ENCODE measurements at places on chromosomes 12 and 14.

DNA sequence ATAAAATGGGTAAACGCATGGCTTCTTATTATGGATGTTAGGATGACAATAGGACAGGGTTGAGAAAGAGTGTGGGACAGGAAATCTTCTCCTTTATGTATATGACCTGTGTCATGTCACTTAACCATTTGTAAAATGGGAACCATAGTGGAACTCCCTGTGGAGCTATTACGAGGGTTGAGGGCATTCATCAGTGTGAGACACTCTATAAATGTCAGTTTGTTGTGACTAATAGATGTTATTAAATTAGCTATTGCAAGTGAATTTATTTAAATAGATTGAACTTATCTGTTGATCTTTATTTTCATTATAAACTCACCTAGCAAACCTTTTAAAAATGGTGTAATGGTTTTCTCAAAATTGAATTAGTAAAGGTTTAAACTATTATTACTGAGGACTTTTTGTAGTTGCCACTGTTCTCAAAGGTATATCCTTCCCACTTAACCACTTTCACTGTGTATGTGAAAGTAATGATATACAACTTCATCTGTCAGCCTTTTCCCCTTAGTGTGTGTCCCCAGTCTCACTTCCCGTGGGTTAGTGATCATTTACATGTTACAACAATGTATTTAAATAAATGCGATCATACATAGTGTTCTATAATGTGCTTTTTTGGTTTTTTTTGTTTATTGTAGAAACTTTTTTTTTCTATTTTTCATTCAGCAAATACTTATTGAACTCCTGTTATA lies 17.1 kb downstream of the HELB start:
- DNase-seq: no peak

GRCh38 chr14:69270795-69271708 lies 11.1 kb downstream of the GALNT16 start:
- DNase-seq: no peak

- DNase-seq: no peak
These were observed 81.9 kb upstream of the AVPR1A start for GRCh38 chr12:63232896-63233295.

GRCh38 chr12:21265932-21266331 lies 68.8 kb downstream of the SLCO1A2 start:
- no peak for DNase-seq

DNA sequence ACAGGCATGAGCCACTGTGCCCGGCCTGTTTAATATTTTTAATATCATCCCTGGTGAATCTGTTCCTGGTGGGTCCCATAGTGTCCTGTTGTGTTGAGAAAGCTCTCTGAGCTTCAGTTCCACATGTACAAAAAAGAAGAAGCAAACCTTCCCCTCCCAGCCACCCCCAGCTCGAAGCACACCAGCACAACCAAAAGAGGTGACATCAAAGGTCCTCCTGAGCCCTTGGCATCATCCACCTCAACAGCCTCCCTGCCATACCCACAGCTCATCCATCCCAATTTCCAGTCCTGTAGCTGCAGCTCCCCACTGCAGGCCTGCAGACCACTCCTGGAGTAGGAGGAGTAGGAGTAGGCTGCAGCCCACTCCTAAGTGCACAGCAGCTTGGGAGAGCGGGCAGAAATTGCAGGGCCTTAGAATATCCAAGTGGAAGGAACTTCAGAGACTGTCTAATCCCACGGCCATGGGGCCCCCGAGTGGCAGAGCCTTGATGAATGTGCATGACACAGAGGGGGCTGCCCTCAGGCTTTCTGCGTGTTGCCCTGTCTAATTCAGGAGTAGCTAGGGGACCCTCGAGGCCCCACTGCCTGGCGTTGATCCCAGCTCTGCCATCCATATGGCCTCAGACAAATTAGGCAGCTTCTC lies 36.7 kb upstream of the CD9 start:
- no peak for DNase-seq

DNA sequence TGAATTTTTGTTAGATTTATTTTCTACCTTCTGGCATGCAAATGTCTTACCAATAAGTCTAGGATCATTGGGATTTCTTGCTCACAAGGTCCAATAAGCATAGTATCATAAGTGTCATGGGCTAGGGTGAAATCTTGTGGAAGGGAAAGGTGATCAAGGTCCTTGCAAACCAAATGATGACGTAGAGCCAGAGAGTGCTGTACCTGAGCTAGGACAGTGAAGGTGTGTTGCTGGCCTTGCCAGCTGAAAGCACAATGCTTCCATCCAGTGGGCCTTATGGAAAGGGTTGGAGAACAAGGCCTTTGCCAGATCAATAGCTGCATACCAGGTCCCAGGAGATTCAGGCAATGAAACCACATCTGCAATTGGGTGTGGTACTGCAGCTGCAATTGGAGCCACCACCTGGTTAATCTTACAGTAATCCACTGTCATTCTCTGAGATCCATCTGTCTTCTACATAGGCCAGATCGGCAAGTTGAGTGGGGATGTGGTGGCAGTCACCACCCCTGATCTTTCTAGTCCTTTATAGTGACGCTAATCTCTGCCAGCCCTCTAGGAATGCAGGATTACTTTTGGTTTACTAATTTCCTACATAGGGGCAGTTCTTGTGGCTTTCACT lies 208.9 kb upstream of the MYL2 start:
- no peak for DNase-seq

- DNase-seq: no peak
These were observed 70.6 kb downstream of the B4GALNT3 start for GRCh38 chr12:530308-530707.

- DNase-seq: no peak
These were observed 159.6 kb downstream of the CEP128 start for GRCh38 chr14:80781972-80782367.

GRCh38 chr12:95720146-95720545 lies 70.4 kb downstream of the NTN4 start:
- DNase-seq: no peak

DNA sequence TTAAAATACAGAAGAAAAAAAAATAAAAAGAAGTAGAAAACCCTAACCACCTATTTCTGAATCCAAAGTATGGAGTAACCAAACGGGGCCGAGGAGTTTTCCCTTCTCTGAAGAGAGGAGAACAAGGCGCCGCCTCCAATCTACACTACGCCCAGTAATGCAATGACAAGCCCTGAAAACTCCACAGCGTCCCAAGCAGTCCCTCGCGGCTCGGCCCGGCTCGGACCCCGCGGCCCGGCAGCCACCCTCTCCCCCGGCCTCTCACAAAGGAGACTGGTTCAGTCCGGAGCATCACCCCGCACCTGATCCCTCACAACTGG lies 371 bp downstream of the CHD8 start:
- no peak for DNase-seq

- DNase-seq: no peak
These were observed 9.0 kb downstream of the PITPNM2 start for GRCh38 chr12:123141615-123142517.

- no peak for DNase-seq
These were observed 4.4 kb upstream of the TNFAIP2 start for GRCh38 chr14:103118663-103119404.

DNA sequence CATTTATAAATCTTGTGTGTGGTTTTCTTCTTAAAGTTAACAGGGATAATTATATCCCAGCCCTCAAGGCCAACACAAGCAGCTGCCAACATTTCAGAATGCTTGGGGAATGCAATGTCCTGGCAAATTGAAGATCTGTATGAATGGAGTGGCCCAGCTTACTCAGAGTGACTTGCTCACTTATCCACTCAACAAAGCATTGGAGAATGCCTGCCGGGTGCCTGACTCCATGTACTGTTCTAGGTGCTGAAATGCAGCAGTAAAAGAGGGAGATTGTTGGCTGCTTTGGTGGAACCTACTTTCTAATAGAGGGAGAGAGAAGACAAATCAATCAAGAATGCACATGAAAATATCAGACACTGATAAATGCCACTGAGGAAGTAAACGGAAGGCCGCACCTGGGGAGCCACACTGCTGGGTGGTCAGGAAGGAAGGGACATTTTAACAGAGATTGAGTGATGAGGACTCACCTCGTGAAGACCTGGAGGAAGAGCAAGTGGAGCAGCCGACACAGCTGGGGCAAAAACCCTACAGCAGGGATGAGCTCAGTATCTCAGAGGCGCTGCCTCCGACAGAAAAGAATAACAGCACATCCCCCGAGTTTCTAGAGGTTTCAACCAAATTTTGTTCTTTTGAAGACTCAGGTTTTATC lies 61.2 kb upstream of the VASH1 start:
- DNase-seq: no peak

DNA sequence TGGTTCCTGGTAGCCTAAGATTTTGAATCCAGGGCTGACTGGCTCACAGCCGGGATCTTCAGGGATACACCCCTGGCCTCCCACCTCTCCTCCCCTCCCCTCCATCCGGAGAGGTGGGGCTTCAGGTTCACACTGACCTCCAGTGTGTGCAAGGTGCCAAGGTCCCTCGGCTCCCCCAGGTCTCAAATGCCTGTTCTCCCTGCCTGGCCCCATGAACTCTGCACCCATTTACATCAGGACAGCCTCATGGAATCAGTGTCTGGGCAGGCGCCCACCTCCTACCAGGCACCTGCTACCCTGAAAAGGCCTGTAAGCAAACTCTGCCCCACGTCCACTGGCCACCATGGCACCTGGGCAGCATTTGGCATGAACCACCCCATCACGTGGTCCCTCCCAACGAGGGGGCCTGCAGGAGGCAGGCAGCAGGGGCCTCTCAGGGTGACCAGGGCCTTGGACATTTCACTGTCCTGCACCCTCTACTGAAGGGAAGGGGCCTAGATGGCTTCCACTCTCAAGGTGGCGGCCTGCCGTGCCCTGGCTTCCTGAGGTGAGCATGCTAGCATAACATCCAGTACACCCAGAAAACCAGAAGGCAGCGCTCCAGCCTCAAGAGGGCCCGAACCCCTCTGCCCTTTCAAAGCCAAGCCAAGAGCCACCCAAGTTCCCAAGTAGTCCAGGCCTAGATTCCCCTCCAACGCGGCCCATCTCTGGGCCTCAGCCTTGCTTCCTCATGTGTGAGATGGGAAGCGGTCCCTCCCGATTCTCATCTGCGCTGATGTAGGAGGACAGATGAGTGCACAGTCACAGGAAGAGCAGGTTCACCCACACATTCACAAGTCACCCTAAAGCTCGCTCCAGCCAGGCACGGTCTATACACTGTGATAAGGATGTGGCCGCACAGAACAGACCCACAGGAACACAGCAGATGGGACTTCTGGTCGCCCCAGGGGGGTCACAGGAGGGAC lies 37.3 kb downstream of the CCDC85C start:
- no peak for DNase-seq

DNA sequence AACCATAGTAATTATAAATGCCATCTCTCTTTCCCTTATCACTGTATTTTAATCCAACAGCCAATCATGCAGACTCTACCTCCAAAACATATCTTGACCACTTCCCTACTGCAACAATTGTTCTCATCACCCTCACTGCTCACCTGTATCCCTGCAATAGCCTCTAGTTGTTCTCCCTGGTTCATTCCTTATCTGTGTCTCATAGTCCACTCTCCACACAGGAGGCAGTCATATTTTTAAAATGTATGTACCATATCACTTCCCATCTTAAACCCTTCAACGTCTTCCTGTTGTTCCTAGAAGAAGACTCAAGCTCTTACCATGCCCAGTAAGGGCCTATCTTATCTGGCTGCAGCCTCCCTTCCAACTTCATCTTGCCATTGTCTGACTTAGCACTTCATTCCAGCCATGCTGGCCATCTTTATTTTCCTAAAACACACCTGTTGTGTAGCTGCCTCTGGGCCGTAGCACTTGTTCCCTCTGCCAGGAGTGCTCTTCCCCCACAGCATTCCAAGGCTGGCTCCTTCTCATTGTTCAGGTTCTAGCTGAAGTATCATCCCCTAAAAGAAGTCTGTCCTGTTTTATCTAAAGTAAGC lies 27.8 kb upstream of the BHLHE41 start:
- DNase-seq: no peak

DNA sequence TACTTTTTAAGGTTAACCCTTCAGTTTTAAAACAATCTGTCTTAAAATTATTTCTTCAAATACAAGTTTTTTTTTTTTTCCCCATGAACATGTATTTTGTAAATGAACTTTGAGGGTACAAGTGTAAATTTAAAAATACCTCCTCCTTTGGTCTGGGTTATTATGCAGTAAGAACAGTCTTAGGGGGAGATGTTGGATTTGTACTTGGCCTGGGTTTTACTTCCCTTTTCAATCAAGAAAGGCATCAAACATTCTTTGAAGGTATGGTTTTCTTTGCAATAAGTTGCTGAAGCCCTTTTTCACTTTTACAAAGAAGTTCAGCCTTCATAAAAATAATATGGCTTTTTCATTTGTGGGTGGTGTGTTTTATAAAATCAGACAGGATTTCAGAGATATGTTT lies 20.5 kb downstream of the WBP11 start:
- no peak for DNase-seq

- no peak for DNase-seq
These were observed 322.9 kb downstream of the DAD1 start for GRCh38 chr14:22266142-22266442.

- DNase-seq: no peak
These were observed 216.5 kb downstream of the SLC38A4 start for GRCh38 chr12:46609273-46609623.

DNA sequence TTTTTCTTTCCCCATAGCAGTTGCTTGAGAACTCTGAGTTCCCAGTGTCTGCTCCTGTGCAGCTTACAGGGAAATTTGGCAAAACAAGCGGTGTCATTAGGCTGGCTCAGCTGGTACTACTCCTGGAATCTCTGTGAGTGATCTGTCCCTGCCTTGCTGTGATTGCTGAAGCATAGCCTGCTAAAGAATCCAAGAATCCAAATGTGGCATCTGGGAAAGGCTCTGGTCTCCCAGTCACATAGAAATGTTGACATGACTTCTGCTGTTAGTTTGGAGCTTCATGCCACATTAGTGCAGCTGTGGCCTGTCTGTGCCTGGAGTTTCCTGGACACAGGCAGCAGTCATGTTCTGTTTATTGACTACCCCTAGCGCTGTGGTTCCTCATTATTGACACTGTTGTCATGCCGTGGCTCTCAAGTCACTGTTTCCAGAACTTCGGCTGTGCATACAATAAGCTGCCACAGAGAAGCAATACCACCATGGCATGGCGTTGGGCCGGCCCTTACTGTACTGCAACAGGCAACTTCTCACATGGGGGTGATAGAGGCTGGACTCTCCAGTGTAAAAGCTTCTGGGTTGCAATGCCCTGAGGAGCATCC lies 166.8 kb downstream of the MYRFL start:
- DNase-seq: no peak

GRCh38 chr14:95689441-95689840 lies 3.2 kb downstream of the TCL1B start:
- no peak for DNase-seq

- DNase-seq: no peak
These were observed 27.2 kb downstream of the DMAC2L start for GRCh38 chr14:50339178-50339804.

GRCh38 chr14:42806909-42807315 lies 1200.2 kb downstream of the LRFN5 start:
- DNase-seq: no peak

DNA sequence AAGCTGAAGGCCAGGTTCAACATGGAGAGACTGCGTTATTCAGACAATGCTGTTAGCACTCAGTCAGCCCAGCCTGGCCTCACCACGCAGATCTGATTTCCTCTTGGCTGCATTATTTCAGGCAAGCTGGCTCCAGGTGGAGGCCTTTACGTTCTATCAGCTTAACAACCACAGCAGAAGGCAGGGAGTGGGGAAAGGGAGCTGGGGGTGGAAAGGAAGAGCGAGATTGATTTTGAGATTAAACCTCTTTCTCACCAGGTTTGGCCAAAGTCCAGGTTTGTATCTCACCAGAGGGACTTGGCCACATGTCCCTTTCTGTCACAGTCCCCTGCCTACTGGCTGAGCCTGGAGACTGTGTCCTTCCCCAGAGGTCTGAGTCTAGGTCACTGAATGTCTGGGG lies 543.7 kb upstream of the TMEM132C start:
- DNase-seq: no peak

GRCh38 chr14:45610318-45610717 lies 357.3 kb upstream of the MIS18BP1 start:
- no peak for DNase-seq

GRCh38 chr14:61320806-61321384 lies 484 bp upstream of the PRKCH start:
- DNase-seq: no peak
